ENCODE measurements at places on chromosomes 6 and 20.

GRCh38 chr6:167676666-167677421 is 149.9 kb upstream of the AFDN start:
- no peak for DNase-seq

DNA sequence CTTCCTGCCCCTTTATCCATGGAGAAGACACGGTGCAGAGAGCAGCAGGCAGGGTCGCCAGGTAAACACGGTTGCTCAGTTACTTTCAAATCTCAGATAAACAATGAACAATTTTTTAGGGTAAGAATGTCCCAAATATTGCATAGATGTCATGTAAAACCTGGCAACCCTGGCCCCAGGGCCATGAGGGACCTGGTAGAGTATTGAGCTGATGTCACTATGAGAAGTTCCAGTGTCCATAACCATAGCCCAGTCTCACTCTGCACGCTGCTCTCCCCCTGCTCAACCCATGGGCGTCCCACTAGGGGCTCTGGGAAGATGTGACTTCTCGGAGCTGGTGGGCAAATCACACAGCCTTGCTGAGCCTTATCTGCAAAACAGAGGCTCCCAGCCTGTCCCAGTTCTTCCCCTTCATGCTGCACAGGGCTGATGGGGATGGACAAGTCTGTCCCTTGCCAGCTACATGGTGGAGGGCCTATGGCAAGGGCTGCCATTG is 71.3 kb upstream of the TOP1 start:
- no peak for DNase-seq

DNA sequence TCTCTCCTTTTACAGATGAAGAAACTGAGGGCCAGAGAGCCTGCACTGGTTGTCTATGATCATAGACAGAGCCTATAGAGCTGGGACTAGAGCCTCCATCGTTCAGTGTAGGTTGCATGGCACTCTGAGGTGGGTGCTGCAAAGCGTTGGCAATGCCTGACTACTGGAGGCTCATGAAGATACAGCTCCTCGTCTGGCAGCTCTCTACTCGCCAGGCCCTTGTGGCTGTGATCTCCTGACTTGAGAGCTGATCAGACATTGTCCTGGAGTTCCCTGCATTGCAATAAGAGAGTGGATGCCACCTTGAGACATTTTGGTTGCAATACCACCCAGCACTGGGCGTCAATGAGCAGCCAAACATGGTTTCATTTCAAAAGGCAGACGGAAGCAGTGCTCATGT is 270.1 kb upstream of the ARID1B start:
- DNase-seq = no peak

GRCh38 chr6:118776607-118777549 is 117.1 kb upstream of the ASF1A start:
- DNase-seq = peak; percentile 77

DNA sequence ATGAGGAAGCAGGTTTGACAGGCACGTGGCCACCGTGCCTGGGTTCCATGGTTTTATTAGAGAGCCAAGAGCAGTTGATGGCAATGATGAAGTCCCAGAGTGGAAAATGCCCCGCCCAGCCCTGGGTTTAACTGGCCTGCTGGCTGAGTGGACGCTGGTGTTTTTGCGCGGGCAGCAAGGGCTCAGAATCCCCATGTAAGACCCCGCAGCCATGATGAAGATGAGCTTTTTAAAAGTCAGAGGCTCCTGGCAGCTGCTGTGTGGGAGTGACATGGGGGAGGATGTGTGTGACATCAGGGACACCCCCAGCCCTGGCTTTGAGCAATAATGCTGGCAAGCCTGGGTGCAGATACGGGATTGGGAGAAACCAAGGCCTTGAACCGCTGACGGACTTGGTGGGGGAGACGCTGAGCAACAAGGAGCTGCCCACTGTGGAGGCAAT is 33.0 kb upstream of the SLCO4A1 start:
- no peak for DNase-seq

GRCh38 chr6:25963426-25964123 is 973 bp downstream of the TRIM38 start:
- DNase-seq = no peak

DNA sequence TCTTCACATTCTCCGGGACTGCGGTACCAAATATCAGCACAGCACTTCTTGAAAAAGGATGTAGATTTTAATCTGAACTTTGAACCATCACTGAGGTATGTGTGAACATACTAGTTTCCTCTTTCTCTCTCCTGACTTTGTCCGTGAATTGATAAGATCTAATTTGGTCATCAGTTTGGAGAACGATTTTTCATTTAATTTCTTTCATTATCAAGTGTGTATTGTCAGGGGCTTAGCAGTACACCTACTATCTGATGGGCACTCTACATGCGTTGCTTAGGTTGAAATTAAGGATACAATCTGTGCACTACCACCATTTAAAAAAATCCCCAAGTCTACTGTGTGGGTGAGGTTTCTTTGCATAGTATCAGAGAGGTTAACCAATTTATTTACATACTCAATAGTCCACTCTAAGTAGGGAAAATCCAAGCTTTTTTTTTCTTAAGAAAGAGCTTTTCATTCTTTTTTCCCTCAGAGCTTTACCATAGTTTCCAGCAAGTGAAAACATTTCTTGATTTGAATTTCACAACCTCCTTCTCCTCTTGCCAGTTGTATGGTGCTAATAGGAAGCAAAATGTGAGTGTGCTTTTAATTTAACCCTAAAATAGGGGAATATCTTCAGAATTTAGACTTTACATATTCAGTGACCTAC is 105.4 kb upstream of the ESR1 start:
- peak; percentile 45 for DNase-seq

- DNase-seq = no peak
Measured at GRCh38 chr6:14224359-14225103, 107.0 kb downstream of the CD83 start.

- DNase-seq = no peak
Measured at GRCh38 chr20:53282217-53282955, 310.2 kb downstream of the TSHZ2 start.

DNA sequence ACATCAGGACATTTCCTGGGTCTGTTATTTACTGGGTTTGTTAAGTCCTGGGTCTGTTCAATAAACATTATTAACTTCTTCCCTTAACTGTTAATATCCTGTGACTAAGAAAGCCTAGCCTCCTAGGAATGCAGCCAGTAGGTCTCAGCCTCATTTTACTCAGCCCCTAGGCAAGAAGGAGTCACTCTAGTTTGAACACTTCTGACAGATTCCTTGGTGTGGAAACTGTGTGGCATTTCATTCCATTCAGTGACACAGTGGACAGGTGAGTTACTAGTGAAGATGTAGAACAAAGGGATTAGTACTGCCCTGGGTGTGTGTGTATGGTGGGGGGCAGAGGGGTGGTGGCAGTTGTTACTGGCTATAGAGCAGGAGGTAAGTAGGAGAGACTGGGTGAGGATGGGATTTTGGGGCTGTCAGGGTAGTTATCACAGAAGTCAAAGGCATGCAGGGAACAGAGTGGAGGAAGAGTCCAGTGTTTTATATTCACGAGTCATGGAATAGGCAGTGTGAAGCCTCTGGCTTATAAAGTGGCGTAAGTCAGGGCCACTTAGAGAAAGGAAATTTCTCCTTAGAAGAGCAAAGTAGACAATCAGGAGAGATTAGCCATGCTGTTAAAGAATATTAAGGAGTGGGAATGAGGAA is 28.4 kb downstream of the RNF182 start:
- DNase-seq = no peak

GRCh38 chr6:78850621-78851020 is 16.7 kb upstream of the IRAK1BP1 start:
- DNase-seq = no peak

DNA sequence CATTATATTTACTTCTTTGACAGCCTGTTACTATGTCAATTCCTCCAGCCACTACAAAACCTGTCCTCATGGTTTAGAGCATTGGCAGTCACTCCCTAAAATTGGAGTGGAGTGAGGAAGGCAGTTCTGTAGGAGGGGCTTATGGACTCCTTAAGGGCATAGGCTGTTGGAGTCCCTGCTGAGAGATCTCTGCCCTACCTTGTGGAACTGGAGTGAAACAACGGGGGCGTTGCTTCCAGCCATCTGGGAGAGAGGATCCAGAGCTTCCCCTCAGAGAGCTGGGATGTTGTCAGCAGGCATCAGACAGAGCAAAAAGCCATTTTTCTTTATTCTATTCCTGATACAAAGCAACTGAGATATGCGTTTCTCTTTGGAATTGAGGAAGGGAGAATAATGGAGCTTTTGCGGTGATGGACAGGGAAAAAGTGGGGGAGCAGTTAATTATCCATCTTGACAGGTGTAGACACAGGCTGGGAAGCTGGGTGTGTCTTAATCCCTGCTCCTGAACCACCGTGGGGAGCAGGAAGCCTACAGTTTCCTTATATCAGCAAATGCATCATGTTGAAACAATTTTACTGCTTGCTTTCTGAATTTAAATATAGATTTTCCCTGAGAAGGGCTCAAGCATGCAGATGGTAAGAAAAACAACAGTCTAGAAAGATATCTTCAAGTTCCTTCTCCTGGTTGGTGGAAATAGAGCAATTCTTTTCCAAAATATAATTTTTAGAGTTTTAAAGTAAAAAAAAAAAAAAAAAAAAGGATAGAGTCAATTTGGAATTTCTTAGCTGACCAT is 402.5 kb downstream of the PLCB1 start:
- DNase-seq = no peak

- no peak for DNase-seq
Measured at GRCh38 chr20:37543828-37544227, 16.2 kb upstream of the BLCAP start.

GRCh38 chr6:70413992-70414494 is 735 bp downstream of the FAM135A start:
- DNase-seq = peak; percentile 23

DNA sequence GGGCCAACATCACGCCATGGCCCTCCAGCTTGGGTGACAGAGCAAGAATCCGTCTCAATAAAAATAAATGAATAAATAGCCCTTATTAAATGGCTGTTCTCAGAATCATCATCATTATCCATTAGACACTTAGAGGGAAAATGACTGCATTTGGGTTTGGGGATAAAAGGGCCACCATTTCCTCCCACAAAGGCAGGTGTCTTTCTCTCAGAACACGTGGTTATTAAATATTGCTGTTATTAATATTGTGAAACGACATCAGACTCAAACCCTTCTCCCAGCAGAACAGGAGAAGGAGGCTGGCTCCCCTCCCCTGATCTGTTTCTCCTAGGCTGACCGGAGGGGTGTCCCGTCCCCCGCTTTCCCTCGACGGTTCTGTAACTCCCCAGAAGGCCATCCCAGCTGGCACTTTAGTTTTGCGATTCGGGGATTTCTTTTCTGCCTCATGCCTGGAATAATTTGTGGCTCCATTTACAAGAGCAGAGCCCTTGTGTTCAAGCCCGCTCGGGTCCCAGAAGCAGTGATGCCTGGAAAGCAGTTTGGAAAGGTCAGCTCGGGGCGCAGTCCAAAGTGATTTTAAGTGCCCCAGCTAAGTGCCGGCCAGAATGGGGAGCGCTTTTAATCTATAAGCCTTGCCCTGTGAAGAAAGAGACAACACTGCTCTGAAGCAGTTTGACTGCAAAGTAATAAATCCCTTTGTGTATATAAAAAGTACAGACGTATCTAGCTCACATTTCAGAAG is 41.9 kb downstream of the EYA2 start:
- no peak for DNase-seq

DNA sequence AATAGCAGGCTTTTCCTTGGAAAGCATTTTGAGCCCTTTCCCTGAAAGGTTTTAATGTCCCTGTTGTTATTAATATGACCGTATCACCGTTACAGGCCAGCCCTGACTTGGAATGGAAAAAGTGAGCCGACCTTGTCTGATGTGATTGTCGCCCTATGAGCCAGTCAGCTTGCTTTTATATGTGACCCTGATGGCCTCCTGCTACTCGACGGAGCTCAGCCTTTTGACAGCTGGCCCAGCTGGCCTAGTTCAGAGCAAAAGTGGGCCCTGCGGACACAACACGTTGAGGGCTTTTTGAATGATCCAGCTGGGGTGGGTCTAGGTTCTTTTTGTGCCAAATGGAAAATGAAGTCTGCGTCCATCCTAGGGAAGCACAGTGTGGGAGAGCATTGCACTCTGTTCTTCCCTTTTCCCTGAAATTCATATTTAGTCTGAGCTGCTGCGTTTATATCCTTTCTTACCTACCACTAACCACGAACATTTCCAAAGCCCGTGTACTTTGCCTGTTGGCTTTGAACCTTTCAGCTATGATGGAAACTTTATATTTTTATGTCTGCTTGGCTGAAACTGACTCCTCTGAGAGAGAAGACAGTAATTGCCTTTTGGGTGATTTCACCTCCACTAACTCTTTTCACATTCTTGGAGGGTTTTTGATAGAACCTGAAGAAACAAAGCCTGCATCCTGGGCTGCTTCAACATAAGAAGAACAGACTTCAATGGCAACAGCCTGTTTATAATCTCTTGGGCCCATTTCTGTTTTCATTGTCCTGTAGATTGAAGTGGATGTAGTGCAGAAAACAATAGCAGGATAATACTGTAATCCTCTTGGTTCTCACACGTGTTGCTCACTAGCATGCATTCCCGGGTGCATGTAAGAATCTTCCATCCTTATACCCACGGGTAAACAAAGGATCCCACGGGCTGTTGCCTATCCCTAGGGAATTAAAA is 121.8 kb upstream of the HDGFL1 start:
- DNase-seq = no peak

GRCh38 chr20:55701467-55701866 is 303.9 kb downstream of the CBLN4 start:
- DNase-seq = no peak

DNA sequence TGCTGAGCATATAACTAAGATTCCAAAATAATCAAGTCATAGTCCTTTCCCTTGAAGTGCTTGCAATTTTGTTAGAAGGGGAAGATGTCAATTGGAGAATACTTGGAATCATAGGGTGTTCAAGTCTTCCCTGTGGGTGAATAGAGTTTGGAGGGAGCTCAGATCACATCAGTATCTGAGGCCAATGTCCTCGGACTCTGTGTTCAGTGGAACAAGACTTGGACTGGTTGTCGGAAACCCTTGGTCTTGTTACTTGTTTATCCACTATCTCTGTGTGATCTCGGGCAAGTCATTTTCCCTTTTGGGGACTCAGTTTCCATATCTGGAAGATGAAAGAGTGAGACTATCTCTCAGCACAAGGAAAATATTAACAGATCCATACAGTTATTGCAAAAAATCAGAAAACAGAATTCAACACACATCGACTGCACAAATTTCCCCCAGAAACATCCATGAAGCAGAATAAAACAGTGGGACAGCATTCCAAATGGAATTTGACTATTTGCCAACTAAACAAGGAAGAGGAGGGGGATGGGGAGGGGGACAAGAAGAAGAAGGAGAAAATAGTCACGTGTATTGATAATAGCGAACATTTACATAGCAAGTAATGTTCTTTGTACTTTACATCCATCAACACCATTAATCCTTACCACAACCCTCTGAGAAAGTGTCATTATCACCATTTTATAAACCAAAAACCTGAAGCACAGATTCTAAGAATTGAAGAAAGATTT is 3.9 kb upstream of the EDEM2 start:
- DNase-seq = no peak

GRCh38 chr6:113103634-113104361 is 753.3 kb upstream of the MARCKS start:
- no peak for DNase-seq

Measured in activated CD4-positive, alpha-beta T cell treated with anti-CD3 and anti-CD28 coated beads, Interleukin-2, Interleukin-6, amounts not matched to agents 100 ng/mL and 50 ng/mL, durations not matched to agents 16 hours and 8 hours (primary cell).